A549 treated with Hydrocortisone at 1 μM for 4 hours (cell line): ENCODE measurements at places on chromosomes 5 and 9. TPM values are rescaled to one million over a fixed set of nuclear protein-coding genes. Genes with fewer than 3 reads are reported as not detected.

Gene ARHGEF28
- 10.6 to 13.3 TPM (median 10.9 TPM) in 5 replicates for total RNA-seq

Gene SLC6A7
- total RNA-seq, result 0.02 TPM in 1 of 5 replicates, not detected in the others

Gene EEIG1
- 41.9 to 56.2 TPM (median 44.3 TPM) in 5 replicates for total RNA-seq

Gene PTGES
- total RNA-seq, result 149 to 184 TPM (median 164 TPM) in 5 replicates

Gene TAS2R1
- not detected in 5 replicates for total RNA-seq

Gene HACD4
- total RNA-seq, result 0.85 to 1.2 TPM (median 1.0 TPM) in 5 replicates

Gene NPR3
- 13.8 to 20.7 TPM (median 15.7 TPM) in 5 replicates for total RNA-seq

Gene ZNF300
- total RNA-seq, result 2.0 to 3.0 TPM (median 2.3 TPM) in 5 replicates

Gene GPX3
- total RNA-seq, result 16.0 to 22.4 TPM (median 19.0 TPM) in 5 replicates

Gene PCDHGB4
- total RNA-seq, result 0.56 to 1.1 TPM (median 0.85 TPM) in 5 replicates

Gene LCN12
- total RNA-seq, result 0.46 to 1.6 TPM (median 1.2 TPM) in 5 replicates

Gene SPARC
- 13.0 to 20.8 TPM (median 19.7 TPM) in 5 replicates for total RNA-seq

Gene ANKRD34B
- 0.03 to 0.17 TPM (median 0.06 TPM) in 3 of 5 replicates, not detected in the others for total RNA-seq

Gene SAXO1
- total RNA-seq, result not detected in 5 replicates

Gene PARP8
- 0.03 to 0.22 TPM (median 0.14 TPM) in 5 replicates for total RNA-seq

Gene ADAMTS2
- 0.05 to 0.10 TPM (median 0.09 TPM) in 4 of 5 replicates, not detected in the other for total RNA-seq

Gene GFRA3
- total RNA-seq, result 0.06 to 0.12 TPM (median 0.07 TPM) in 3 of 5 replicates, not detected in the others

Gene SVEP1
- 1.6 to 2.0 TPM (median 1.7 TPM) in 5 replicates for total RNA-seq

Gene SH3PXD2B
- 15.3 to 20.0 TPM (median 18.8 TPM) in 5 replicates for total RNA-seq

Gene SLC45A2
- total RNA-seq, result not detected in 5 replicates

Gene ZFP2
- total RNA-seq, result 0.06 TPM in 1 of 5 replicates, not detected in the others

Gene CARD6
- 2.4 to 3.5 TPM (median 2.7 TPM) in 5 replicates for total RNA-seq
